ENCODE measurements at places on chromosomes 1 and 21.

GRCh38 chr1:183070923-183071618 lies 47.9 kb downstream of the LAMC1 start:
- DNase-seq: no peak

DNA sequence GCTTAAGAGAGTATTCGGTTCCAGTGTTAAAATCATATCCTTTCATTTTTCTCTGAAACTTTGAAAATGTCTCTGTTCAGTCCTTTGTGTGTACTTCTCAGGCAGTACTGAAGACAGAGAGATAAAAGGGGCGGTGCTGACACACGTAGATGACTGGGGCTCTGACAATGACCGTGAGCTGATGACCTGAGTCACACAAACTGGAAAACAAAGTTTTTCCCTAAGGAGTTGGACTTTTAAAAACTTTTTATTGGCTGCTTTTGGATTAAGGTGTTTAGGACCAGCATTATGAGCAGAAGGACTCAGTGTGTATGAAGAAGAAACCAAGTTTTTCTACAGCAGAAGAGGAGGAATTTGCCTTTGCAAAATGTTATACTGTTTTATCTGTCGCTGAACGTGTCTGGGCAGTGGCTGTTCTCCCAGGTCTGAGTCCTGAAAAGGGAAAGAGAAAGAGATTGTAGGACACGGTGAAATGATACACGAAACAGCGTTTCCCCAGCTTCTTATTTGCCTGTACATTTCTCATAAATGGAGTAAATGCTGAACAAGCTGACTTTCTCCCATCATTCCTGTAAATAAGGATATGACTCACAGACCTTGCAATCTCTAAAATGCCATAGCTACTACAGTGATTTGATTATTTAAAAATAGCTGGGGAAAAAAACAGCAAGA lies 51.5 kb downstream of the MAP3K7CL start:
- no peak for DNase-seq

DNA sequence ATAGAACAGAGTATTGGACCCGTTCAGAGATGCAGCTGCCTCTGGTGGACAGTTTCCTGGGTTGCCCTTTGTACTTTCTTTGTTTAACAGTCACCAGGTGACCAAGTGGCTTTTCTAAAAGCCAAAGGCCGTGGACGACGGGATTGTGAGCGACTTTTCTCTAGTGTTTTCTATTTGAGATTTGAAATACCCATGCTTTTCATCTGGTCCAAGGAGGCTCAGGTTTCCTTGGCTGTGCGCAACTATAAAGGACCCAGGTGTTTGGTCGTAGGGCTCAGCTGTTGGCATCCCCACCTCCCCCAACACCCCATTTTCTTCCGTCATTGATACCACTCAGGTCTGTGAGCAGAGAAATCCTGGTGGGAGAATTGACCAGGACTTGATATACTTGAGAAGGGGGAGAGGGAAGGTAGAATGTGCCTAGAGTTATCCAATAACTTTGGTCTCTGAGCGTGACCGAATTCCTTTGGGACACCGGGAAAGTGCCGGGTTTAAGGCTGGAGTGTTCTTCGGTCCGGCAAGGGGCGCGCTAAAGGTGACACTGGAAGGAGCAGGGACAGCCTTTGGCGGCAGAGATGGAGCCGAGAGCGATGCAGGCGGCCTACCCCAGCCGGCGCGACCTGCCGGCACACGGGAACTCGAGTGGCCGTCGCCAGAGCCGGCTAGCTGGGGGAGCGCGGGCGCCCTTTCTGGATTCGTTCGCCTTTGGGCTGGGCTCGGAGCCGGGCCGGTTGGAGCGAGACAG lies 83.4 kb upstream of the BMP8A start:
- DNase-seq: no peak

GRCh38 chr1:228043281-228043848 lies 36.6 kb downstream of the WNT3A start:
- no peak for DNase-seq

- DNase-seq: no peak
These were observed 5.1 kb upstream of the FYB2 start for GRCh38 chr1:56824271-56824670.

GRCh38 chr1:5944154-5944842 lies 47.9 kb downstream of the NPHP4 start:
- no peak for DNase-seq

GRCh38 chr1:93604411-93604810 lies 77.2 kb downstream of the BCAR3 start:
- no peak for DNase-seq

GRCh38 chr1:104856091-104856490 lies 1106.4 kb downstream of the AMY1C start:
- no peak for DNase-seq

DNA sequence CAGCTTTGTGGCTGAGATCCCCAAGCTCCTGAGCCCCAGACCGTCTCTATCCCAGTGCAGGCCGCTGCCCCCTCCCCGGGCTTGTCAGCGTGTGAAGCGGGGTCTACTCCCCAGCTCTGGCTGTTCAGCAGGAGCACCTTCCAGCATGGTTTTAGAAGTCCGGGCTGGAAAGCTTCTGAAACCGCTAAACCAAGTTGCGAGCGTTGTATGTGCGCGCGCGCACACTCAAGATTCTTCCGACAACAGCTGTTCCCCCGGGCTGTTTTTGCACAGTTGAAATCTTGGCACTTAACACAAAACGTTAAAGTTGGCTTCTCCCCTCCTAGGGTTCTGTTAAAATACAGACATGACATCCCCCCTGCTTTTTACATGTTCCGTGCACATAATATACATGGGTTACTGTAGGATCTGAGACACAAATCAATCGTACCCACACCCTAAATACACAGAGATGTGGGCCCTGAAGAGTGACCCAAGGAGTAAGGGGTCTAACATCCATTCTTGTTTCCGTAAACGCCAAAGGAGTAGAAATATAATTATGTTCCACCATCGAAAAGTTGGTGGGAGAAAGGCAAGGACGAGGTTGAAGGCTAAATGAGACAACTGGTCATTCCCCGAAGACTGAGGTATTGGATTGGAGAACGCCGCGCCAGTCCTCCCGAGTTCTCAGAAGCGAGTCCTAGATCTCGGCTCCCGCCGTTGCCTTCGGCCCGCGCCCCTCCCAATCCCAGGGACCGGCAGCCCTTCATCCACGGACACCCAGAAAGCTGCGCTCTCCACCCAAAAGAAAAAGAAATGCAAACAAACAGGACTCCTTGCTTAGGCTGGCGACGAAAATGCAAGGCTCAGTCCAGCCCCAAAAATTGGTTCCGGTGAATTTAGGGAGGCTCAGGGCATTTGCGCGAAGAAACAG lies 1.3 kb downstream of the TBX15 start:
- no peak for DNase-seq

GRCh38 chr1:184163674-184164465 lies 112.3 kb downstream of the TSEN15 start:
- DNase-seq: no peak

Measured in activated T-cell treated with anti-CD3 and anti-CD28 coated beads, Interleukin-2, amount 50 U/mL, for 48 hours (primary cell).